ENCODE measurements at places on chromosomes 7 and 10. TPM values are rescaled to one million over a fixed set of nuclear protein-coding genes. Genes with fewer than 3 reads are reported as not detected.

KIAA1549 gene
- 0.99 TPM for total RNA-seq

FEZF1 gene
- total RNA-seq, result not detected

CALML3 gene
- total RNA-seq, result not detected

CFAP46 gene
- total RNA-seq, result 1.5 TPM

GBX1 gene
- total RNA-seq, result not detected

SUGCT gene
- 8.9 TPM for total RNA-seq

PRSS37 gene
- total RNA-seq, result not detected

DGKB gene
- total RNA-seq, result 0.15 TPM

TMEM26 gene
- 2.8 TPM for total RNA-seq

EN2 gene
- not detected for total RNA-seq

CYP3A7 gene
- 0.33 TPM for total RNA-seq

CYP2C8 gene
- total RNA-seq, result 0.33 TPM

All from smooth muscle cell of trachea (primary cell).